Fibroblast of skin of left quadriceps (primary cell): ENCODE measurements at places on chromosomes 7 and 10.

- DNase-seq, result no peak
These were observed 650.4 kb downstream of the SDK1 start for GRCh38 chr7:3951316-3952055.

DNA sequence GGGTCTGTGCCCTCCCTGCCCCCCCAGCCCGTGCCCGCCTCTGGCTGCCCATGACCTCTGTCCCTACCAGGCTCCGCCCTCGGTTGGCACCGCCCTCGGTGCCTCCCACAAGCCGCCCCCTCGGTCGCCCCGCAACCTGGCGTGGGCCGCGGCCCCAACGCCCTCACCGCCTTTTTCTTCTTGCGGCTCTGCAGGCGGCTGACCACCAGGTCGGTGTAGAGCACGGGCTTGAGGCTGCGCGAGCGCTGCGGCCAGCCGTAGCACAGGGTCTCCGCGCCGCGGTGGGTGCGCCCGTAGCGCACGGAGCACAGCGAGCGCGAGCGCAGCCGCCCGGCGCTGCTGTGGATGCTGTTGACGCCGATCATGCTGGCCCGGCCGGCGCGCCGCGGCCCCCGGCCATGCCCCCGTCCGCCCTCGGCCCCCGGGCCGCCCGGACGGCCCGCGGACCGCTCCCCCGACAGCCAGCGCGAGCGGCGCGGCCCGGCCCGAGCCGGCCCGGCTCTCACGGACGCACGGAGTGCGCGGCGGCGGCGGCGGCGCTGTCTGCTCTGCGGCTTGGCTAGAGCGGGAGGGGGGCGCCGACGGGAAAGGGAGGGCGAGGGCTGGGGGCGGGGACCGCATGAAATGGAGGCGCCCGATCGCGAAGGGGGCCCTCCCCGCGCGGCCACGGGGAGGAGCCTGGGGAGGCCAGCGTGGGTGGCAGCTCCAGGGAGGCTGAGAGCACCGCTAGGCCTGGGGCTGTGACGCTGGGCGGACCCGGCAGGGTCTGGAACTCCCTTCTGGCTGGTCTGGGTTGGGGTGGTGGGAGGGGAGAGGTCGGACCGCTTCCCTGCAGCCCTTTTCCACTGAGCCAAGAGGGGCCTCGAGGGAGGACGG lies 9.6 kb downstream of the PSD start:
- no peak for DNase-seq

- DNase-seq, result no peak
These were observed 6.9 kb downstream of the ABCB8 start for GRCh38 chr7:151035026-151035717.

DNA sequence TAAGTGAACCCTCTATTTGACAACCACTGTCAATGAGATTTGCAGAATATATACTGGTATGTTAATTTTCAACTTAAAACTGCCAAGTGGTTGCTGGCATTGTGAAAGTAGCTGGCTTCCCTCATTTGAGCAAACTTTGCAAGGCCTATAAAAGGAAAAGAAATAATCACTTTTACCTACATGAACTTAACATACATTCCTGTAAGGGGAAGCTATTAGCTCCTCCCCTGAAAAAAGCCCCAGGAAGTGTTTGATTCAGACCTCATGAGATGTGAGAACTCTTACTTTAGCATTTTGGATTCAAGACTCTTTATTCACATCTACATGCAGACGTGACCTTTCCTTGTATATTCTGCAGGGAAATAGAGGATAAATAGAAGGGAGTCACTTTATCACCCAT lies 175.6 kb downstream of the OTUD1 start:
- DNase-seq, result no peak

DNA sequence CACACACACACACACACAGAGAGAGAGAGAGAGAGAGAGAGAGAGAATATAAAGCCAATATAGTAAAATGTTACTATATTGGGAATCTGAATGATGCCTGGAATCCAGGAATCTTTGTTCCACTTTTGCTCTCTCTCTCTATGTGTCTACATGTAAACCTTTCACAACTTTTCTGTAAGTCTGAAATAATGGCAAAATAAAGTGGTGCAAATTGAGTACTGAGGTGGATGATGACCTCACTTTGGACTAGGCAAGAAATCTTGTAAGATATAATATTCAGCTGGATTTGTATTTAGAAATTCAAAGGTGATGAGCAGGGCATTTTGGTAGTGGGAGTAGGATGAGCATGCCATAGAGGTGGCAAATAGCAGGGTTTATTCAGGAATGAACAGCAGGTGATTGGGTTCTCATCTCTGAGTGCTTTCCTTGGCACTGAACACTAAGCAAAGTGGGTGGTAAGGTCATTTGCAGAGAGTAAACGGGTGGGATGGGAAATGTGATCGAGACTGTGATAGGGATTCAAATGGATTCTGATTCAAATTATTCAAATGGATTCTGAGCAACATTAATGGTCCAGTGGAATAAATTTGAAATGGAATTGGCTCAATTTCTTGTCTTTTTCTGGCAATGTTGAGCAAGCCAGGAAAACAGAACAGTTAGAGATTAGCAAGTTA lies 9.7 kb upstream of the ANLN start:
- DNase-seq, result no peak

GRCh38 chr10:114019226-114019625 lies 24.4 kb upstream of the ADRB1 start:
- no peak for DNase-seq
